Naive thymus-derived CD8-positive, alpha-beta T cell (primary cell): ENCODE measurements at places on chromosomes 4 and X. TPM values are rescaled to one million over a fixed set of nuclear protein-coding genes. Genes with fewer than 3 reads are reported as not detected.

DNA sequence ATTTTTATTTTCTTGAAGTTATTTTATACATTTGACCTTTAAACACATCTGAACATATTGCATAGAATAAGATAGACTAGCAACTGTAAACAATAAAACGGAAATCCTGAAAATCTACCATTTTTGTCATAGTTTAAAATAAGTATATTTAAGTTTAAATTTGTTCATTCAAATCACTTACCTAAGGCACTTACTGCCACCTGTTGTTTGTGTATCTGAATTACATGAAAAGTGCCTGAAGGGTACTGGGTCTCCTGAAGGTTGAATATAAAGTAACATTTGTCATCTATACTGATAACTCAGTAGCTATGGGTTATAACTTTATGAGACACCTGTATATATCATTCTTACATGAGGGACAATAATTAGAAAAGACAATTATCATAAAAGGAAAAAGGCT, 38.6 kb downstream of the TRPC5 start:
- DNase-seq = no peak

DNA sequence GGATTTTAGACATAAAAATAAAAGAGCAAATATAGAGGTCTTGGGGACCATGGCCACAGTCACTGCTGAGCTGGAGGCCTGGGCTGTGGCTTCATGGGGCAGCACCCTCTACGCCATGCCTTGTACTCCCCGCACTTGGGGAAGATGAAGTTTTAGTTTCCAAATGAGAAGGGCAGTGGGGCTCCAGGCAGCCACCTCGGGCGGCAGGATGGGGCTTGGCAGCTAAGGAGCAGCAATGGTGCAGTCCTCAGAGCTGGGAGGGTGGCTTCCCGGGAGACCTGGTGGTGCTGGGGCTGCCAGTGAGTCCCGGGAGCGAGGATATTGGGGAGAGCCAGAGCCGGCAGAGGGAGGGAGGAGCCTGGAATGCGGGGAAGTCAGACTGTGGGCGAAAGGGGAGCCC, 2.4 kb downstream of the CXCR3 start:
- DNase-seq = no peak

GRCh38 chr4:143514901-143515300, 1.4 kb downstream of the SMARCA5 start:
- no peak for DNase-seq

- DNase-seq = no peak
Measured at GRCh38 chr4:164193676-164194075, 560.3 kb upstream of the SMIM31 start.

- no peak for DNase-seq
Measured at GRCh38 chrX:133258481-133258880, 40.3 kb upstream of the TFDP3 start.

DNA sequence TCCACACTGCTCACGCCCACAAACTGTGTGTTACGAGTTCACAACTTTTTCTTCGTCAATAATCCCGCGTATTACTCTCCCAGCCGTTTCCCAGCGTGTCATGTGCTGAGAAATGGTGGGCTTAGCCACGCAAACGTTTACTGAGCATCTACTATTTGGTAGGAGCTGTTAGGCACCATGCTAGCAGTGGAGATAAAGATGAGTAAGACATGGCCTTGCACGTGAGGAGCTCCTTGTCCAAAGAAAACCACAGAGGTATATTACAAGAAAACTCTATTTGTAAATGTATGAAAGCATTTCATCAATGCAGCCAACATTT, 821 bp upstream of the TMEM128 start:
- DNase-seq = no peak

GRCh38 chr4:2390784-2391421, 27.5 kb downstream of the ZFYVE28 start:
- no peak for DNase-seq

Gene SHROOM4
- polyA plus RNA-seq = not detected

Gene PAK3
- not detected for polyA plus RNA-seq

Gene MTMR8
- polyA plus RNA-seq = 3.5 TPM

Gene GATA1
- not detected for polyA plus RNA-seq
